Stimulated activated CD8-positive, alpha-beta memory T cell treated with anti-CD3 and anti-CD28 coated beads, Interleukin-4, amount 100 ng/mL, for 4 hours (primary cell): ENCODE measurements at places on chromosomes 7 and 10.

DNA sequence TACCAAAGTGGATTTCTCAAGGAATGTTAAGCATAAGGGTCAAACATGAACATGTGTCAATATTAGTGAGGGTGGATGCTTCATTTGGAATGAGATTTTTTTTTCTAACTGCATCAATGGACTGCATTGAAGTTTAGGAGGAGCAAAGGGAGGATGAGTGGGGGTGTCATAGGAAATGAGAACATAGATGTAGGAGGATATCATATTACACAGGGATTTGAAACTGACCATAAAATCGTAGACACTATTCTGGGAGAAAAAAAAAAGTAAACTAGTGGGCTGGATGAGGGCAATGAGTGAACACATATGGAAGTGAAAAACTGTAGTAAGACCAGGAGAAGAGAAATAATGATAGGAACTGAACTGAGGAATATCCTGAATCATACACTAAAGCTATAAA, 109.4 kb downstream of the SEMA3A start:
- DNase-seq: no peak

- no peak for DNase-seq
These were observed 305.4 kb upstream of the PODXL start for GRCh38 chr7:131861620-131862346.

- no peak for DNase-seq
These were observed 74.4 kb upstream of the PPP1R3C start for GRCh38 chr10:91707236-91707635.

- no peak for DNase-seq
These were observed 142.7 kb downstream of the ELFN1 start for GRCh38 chr7:1812509-1813393.

- DNase-seq: no peak
These were observed 339.9 kb downstream of the BMPER start for GRCh38 chr7:34245246-34245645.
